T-helper 1 cell (primary cell): ENCODE measurements at places on chromosomes 5 and 9.

- DNase-seq = no peak
These were observed 123.5 kb downstream of the TSSK1B start for GRCh38 chr5:113311301-113311700.

- no peak for DNase-seq
These were observed 290.6 kb upstream of the PANK3 start for GRCh38 chr5:168869615-168870227.

DNA sequence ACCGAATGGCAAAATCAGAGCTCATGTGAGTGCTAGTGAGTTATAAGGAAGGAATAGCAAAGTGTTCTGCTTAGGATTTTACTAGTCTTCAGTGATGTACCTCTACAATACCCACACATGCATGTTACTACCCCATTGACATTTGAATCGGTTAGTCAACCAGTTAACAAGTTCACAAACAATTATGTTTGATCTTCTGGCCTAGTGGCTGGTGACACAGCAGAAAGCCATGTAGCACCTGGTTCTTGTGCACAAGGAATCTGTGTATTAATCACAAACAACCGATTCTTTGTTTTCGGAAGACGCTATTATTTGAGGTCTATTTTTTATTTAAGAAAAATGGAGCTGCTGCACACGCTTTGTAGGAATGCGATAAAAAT, 41.9 kb downstream of the NTRK2 start:
- DNase-seq = no peak

GRCh38 chr9:121656941-121657470, 5.6 kb downstream of the DAB2IP start:
- no peak for DNase-seq

GRCh38 chr5:134083517-134083916, 31.0 kb upstream of the TCF7 start:
- DNase-seq = no peak

DNA sequence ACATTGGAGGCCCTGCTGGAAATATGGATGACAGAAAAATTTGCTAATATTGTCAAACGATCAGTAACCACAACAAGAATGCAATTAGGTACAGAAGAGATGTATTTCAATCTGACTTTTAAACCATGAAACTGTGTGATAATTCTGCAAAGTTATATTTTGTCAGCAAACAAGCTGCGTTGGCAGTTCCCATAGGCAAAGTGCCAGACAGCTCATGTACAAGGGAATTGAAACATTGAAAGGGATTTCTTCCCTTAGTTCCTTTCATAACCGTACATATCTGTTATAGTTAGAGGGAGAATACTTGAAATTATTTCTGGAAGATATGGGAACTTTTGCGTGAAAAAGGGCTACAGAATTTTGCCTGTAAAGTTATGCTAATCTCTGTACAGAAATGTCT, 419.4 kb upstream of the PTGER4 start:
- DNase-seq = no peak

DNA sequence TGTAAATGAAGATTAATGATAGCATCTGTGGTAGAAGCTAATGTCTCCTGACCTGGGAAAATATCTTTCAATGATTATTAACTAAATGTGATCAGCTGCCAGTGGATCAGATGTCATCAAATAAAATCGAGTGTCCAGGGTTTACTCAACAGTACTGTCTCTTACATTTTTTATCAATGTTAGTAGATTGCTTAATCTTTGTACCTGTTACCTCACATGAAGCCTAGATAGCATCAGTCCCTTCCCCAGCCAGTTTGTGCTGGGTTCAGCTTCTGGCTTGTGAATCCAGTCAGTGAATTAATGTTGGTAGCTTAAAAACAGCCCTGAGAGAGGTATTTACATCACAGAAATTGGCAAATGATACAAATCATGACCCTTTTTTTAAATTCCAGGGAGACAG, 134.4 kb downstream of the GHR start:
- DNase-seq = no peak

DNA sequence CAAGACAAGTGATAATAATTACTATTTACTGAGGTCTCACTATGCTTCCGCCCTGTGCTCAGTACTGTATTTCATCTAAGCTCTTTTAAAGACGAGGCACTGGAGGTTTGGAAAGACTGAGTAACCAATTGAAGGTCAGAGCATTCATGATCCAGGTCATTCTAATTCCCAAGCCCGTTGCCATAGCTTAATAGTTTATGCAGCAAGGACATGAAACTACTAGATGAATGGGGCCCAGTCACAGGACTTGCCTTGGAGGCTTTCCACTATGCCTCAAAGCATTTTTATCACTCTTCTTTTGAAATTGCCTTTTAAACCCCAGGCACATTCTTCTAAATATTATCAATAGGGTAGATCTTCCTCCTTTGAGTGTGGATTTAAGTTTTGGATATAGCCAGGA, 17.2 kb upstream of the NFIB start:
- DNase-seq = no peak

- DNase-seq = no peak
These were observed 2.8 kb upstream of the RICTOR start for GRCh38 chr5:39076757-39077728.

DNA sequence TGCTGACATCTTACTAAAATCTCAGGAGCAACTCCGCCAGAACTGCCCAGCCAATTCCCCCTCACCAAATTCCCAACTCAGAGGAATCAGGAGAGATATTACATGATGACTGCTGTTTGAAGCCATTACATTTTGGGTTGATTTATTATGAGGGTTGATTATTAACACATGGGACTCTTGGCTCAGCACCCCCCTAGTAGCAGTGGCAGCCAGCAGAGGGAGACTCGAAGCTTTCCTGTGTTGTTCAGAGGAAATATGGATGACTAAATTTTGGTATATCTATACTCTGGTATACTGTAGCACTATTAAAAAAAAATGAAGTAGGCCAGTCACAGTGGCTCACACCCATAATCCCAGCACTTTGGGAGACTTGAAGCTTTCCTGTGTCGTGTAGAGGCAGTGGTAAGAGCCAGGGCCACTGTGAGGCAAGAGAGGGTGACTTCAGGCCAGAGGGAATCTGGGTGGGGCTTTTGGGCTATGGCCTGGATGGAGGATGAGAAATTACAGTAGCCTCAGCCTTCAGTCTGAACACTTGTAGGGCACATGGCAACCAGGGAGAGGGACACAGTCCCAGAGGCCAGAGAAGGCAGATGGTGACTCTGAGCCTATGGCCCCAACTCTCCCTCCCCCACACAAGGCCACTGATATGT, 111.4 kb downstream of the LHX2 start:
- DNase-seq = no peak

DNA sequence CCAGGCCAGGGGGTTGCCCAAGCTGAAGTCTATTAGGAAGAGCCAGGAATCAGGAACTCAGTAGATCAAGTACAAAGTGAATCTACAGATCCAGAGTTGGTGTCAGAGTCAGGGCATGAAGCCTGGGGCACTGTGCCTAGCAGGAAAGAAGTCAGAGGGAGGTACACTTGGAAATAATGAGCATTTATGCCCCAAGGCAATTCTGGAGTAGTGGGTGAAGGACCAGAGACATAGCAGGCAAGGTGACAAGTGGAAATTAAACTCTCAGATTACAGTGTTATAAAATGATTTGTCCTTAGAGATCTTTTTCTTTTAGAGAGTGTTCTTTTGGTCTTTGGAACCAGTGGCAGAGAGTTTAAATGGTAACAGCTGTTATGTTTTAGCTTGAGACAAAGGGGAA, 138.0 kb downstream of the ADAMTSL1 start:
- DNase-seq = no peak

- DNase-seq = no peak
These were observed 61.0 kb downstream of the DAP start for GRCh38 chr5:10699987-10700386.
